ENCODE measurements at places on chromosomes 6 and 20.
A peak's percentile ranks its signal among the peaks of the same experiment; 100 is the strongest.

- DNase-seq = no peak
Observed at GRCh38 chr6:108735310-108736001, 112.8 kb upstream of the ARMC2 start.

GRCh38 chr20:60806824-60807223 lies 445.2 kb upstream of the CDH4 start:
- DNase-seq = no peak

GRCh38 chr20:1513801-1514200 lies 22.6 kb upstream of the SIRPB2 start:
- no peak for DNase-seq

- DNase-seq = no peak
Observed at GRCh38 chr6:43331470-43331869, 22.8 kb upstream of the CRIP3 start.

DNA sequence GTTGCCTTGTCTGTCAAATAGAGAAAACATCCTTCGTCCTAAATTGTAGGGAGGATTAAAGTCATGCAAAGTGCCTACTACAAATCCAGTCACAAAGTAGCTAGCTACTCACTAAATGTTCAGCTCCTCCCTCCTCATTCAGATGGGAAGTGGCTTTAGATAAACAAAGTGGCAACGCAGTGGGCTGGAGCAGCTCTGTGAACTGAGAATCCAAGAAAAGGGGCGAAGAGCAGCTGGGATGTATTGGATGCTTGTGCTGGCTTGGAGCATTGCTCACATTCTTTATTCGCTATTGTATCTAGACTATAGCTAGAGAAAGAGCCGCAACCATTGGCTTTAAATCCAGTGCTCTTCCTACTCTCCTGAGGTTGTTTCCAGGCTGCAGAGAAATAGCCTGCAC lies 10.3 kb downstream of the MOG start:
- DNase-seq = no peak

DNA sequence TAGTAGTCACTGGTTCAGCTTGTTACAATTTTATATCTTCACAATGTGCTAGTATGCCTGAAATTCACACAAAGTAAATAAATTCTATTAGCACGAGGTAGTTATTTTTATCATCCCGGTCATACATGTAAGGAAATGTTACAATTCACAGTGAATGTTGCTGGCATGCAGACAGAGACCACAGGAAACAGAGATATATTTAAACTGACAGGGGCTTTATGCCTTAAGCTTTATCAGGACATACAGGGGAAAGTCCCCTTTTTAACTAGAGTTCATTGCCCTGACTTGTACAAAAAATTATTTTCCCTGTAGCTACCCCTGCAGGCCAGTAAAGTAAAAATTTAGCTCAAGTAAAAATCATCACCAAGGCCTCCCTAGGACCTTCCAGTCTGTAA lies 712.0 kb upstream of the NRSN1 start:
- peak; percentile 44 for DNase-seq

- DNase-seq = no peak
Observed at GRCh38 chr6:26300828-26301227, 64.2 kb upstream of the BTN3A2 start.

DNA sequence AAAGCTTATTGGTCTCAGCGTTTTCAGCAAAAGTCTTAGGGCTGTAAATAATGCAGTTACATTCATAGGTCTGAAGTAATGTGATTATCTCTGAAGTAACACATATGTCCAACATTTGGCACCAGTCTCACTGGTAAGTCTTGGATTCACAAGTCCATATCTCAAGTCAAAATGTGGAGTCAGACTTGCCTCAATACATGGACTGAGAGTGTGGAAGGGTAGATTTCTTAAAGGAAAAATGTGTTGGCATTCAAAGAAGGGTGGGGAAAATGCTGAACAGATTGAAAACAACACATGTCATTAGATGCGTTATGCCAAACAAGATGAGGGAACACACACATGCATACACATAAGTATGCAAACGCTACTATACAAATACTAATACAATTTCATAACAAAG lies 989.0 kb upstream of the MANEA start:
- no peak for DNase-seq

- no peak for DNase-seq
Observed at GRCh38 chr20:17965042-17965697, 3.4 kb downstream of the SNX5 start.

GRCh38 chr20:44959638-44960102 lies 527 bp downstream of the TOMM34 start:
- DNase-seq = no peak

DNA sequence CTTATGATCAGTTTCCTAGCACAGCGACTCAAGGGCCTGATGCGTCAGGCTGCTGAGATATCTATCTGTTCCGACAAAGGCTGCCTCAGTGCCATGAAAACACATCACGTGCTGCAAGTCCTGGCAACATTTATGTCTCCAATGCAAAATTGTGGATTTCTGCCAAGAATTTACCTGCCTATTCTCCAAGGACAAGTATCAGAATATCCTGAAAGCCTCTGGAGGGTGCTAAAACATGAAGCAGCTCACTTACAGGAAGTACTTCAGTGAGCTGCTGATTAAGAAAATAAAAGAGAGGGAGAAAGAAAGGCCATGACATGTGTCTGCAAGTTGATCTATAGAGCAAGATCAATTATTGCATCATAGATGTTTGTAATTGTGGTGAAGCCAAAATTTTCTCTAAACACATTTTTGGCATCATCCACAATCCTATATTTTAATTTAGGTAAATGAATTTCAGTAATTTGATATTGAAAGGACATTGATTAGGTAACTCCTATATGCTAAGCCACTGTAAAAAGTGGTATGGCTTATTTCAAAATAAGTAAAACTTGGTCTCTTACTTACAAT lies 25.8 kb upstream of the TPBG start:
- no peak for DNase-seq

GRCh38 chr20:16270314-16270931 lies 302.8 kb downstream of the KIF16B start:
- no peak for DNase-seq

GRCh38 chr6:132731086-132731485 lies 17.2 kb upstream of the VNN1 start:
- DNase-seq = no peak

- DNase-seq = no peak
Observed at GRCh38 chr6:90464507-90464906, 122.4 kb downstream of the MAP3K7 start.

- no peak for DNase-seq
Observed at GRCh38 chr6:164502833-164503232, 806.6 kb downstream of the C6orf118 start.

- DNase-seq = peak; percentile 66
Observed at GRCh38 chr6:26183581-26184366, 96.5 kb downstream of the HFE start.

- DNase-seq = no peak
Observed at GRCh38 chr6:112252571-112253497, 1.5 kb downstream of the LAMA4 start.

GRCh38 chr20:43751167-43752050 lies 24.6 kb upstream of the GTSF1L start:
- peak; percentile 62 for DNase-seq

DNA sequence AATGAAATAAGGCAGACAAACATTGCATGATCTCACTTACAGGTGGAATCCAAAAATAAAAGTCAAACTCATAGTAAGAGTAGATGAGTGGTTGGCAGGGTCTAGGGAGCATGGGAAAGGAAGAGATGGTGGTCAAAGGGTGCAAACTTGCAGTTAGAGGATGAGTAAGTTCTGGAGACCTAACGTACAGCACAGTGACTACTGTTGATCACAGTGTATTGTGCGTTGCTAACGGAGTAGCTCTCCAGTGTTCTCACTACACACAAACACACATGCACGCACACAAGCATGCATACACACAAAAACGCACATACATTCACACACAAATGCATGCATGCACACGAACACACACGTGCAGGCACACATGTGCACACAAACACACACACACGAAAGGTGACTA lies 54.9 kb downstream of the LY86 start:
- no peak for DNase-seq

DNA sequence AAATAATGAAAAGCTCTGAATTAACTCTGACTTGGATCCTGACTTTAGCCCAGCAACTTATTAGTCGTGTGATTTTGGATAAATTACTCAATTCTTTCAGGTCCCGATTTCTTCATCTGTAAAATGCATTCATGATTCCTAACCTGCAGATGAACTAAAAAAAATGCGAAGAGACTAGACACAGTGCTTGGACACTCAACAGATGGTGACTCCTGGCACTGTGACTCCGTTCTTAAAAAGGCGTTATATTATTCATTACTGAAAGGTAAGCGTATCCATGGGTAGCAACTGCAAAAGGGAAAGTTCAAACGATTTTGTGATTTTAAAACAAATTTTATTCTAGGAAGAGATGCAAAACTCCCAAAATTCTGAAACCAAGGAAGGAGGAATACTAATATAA lies 226.3 kb downstream of the KIF16B start:
- DNase-seq = no peak

- no peak for DNase-seq
Observed at GRCh38 chr6:41633056-41633634, 5.1 kb upstream of the MDFI start.

GRCh38 chr6:167644412-167645132 lies 182.1 kb upstream of the AFDN start:
- DNase-seq = no peak

DNA sequence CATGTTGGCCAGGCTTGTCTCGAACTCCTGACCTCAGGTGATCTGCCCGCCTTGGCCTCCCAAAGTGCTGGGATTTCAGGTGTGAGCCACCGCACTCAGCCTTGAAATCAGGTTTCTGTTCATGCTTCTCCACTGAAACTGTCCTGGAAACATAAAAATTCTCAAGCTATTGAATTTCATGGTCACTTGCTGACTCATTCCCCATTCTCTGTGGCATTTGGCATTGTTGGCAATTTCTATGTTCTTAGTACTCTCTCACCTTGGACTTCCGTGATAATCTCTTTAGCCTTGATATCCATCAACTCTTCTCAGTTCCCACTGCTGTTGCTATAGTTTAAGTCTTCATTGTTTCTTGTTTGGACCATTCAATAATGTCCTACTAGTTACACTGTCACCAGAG lies 6.2 kb downstream of the SEL1L2 start:
- DNase-seq = no peak

DNA sequence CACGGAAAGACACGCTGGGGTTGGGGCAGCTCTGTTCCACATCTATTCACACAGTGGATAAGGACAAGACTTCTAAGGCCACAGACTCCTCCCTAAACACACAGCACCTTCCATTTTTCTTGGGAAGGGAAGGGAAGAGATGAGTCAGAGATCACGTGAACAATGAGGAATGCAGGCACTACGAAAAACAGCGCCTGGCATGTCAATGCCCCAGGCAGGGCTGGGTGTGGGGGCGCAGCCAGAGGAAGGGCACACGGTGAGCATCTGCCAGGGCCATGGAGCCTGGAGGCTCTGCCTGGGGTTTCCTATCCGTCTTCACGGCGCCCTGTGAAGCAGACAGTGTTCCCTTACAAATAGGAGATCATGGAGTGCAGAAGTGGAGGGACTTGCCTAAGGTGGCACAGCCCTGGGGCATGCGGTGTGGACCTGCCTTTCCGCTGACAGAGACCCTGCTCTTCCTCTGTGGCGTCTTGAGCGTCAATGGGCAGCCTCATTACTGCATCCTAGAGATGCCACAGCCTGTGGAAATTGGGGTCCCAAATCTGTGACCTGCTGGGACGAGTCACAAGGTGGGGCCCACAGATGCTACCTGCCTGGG lies 15.4 kb downstream of the UNC93A start:
- DNase-seq = no peak

DNA sequence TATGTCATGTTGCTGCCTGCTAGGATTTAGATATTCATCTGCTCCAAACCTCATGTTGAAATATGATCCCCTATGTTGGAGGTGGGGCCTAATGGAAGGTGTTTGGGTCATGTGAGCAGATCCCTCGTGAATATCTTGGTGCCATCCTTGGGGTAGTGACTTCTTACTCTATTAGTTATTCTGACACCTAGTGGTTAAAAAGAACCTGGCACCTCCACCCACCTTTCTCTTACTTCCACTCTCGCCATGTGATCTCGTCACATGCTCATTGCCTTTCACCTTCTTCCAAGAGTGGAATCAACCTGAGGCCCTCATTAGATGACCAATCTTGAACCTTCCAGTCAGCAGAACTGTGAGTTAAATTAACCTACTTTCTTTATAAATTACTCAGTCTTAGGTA lies 549.4 kb upstream of the SYNCRIP start:
- no peak for DNase-seq

- DNase-seq = no peak
Observed at GRCh38 chr20:33874129-33874528, 63.0 kb downstream of the CHMP4B start.

- DNase-seq = no peak
Observed at GRCh38 chr20:44207126-44207723, 3.3 kb downstream of the OSER1 start.
